Activated T-cell treated with anti-CD3 and anti-CD28 coated beads, Interleukin-2, amount 50 U/mL, for 4 hours (primary cell): ENCODE measurements at places on chromosomes 6 and 20.

GRCh38 chr6:163779727-163780284 lies 365.3 kb downstream of the QKI start:
- no peak for DNase-seq

DNA sequence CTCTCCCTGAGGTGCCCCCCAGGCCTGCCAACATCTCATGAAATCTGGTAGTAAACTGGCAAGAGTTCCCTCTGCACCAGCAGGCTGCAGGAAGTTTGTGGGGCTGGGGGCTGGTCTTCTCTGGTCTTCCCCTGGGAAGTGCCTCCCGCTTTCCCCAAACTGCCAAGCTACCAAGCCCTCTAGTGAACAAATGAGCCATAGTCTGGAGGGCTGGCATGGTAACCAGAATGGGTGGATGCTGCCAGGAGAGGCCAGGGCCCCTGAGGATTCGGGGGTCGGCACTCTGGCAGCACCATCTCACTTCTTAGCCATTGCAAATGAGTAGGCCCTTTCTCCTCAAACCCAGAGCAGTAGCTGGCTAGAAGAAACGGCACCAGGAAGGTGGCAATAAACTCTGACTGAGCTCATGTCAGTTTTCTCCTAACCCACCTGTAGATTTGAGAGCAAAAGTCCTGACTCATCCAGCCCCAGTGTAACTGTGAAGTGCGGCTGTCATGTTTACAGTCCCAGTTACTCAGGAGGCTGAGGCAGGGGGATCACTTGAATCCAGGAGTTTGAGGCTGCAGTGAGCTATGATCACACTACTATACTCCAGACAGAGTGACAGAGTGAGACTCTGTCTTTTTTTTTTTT lies 35.9 kb downstream of the ZC3H12D start:
- DNase-seq, result no peak

DNA sequence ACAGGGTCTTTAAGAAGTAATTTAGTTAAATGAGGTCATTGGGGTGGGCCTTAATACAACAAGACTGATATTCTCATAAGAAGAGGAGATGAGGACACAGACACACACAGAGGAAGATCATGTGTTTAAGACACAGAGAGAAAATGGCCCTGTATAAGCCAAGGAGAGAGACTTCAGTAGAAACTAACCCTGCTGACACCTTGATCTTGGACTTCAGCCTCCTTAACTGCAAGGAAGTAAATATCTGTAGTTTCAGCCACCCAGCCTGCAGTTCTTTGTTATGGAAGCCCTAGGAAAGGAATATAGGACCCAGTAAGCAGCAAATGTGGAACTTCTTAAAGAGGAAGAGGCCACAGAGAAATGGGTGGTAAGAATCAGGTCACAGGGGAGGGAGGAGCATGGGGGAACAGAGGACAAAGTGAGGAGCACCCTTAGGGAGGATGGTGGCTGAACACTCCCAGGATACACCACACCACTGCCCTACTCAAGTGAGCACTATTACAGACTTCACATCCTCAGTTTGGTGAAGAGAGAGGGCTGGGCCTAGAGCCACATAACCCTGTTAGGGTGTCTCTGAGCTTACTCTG lies 762 bp downstream of the SIRPB1 start:
- DNase-seq, result no peak

GRCh38 chr6:151284548-151285017 lies 44.8 kb downstream of the AKAP12 start:
- no peak for DNase-seq

- DNase-seq, result no peak
These were observed 138.6 kb downstream of the THEMIS start for GRCh38 chr6:127762284-127762683.

GRCh38 chr20:17852323-17852722 lies 116.3 kb downstream of the SNX5 start:
- no peak for DNase-seq

GRCh38 chr6:124714728-124715127 lies 247.5 kb upstream of the RNF217 start:
- DNase-seq, result no peak

- DNase-seq, result no peak
These were observed at the start of gene LRRN4 for GRCh38 chr20:6053776-6054688. Gene LRRN4 (minus strand): TSS chr20:6054060. CDS start chr20:6052799, 1,261 bp downstream.

GRCh38 chr6:85185977-85186376 lies 263.9 kb upstream of the NT5E start:
- DNase-seq, result no peak

DNA sequence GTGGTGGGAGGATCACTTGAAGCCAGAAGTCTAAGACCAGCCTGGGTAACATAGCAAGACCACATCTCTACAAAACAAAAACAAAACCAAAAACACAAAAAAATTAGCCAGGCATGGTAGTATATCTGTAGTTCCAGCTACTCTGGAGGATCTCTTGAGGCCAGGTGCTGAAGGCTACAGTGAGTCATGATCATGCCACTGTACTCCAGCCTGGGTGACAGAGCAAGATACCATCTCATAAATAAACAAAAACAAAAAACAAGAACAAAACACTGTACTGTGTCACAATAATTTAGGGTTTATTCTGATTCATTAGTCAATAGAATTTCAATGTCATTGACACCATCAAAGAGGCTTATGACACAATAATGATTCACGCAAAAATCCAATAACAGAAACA lies 1121.7 kb upstream of the MAP3K7 start:
- no peak for DNase-seq

DNA sequence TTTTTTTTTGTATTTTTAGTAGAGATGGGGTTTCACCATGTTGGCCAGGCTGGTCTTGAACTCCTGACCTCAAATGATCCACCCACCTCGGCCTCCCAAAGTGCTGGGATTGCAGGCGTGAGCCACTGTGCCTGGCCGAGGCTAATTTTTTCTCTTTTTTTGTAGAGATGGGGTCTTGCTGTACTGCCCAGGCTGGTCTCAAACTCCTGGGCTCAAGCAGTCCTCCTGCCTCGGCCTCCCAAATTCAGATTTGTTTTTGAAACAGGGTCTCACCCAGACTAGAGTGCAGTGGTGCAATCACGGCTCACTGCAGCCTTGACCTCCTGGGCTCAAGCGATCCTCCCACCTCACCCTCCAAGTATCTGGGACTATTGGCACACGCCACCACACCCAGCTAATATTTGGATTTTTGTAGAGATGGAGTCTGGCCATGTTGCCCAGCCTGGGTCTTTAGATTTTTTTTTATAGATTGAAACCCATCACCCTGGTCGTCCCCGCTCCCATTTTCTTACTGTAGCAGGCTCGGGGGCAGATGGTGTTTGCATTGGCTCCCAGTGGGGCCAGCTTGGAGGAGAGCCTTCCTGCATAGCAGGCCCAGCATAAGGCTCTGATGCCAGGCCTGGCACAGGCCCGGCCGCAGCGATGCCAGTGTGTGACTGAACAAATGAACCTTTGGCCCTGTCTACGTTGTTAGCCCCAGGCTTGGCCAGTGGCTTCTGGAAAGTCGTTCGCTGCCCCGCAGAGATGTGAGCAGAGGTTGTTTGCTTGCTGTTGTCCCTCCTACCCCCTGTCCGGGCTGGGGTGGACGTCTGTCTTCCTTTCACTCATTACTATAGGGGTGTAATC lies 4.3 kb upstream of the MTG2 start:
- no peak for DNase-seq

- no peak for DNase-seq
These were observed 118.7 kb downstream of the SYNDIG1 start for GRCh38 chr20:24588047-24588635.

DNA sequence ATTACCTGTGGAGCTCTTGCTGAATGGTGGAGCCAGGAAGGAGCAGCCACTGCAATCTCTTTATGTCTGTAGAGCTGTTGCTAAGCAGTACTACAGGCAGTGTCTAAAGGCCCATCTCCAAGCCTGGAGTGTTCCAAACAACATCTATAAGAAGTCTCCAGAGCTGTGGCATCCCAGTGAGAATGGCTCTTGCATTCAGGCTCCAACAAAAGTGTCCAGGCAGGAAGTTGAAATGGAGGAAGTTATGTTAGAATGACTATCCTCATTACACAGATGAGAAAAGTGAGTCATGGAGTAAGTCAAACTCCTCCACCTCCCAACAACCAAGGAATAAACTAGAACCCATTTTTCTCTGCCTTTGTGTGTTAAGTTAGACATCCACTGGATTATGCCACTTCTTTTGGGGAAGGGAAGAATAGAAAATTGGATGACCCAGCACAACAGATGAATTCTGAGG lies 288.5 kb upstream of the STXBP5 start:
- no peak for DNase-seq

DNA sequence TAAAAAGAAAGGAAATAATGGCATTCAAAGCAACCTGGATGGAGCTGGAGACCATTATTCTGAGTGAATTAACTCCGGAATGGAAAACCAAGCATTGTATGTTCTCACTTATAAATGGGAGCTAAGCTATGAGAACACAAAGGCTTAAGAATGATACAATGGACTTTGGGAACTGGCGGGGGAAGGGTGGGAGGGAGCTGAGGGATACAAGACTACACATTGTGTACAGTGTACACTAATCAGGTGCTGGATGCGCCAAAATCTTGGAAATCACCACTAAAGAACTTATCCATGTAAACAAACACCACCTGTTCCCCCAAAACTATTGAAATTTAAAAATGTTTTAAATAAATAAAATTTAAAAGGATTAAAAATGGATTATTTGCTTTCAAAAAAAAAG lies 4.1 kb upstream of the HLA-E start:
- no peak for DNase-seq

DNA sequence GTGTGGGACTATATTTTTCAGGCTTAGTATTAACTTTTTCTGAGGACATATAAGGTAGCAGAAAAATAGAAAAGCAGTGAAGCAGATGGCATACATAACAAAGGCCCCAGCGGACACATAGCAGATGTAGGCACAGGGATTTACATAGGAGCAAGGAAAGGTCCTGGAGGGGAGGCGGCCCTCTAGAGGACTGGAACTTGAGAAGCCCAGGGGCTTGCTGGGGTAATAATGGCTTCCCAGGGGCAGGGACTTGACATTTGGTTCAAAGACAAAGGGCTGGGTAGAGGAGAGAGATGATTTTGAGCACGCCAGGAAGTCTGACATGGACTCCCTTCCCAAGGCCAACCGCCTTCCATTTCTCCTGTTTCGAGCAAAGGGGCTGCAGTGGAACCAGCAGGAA lies 31.7 kb upstream of the OSTM1 start:
- DNase-seq, result no peak

GRCh38 chr6:13284646-13285045 lies 43.7 kb downstream of the TBC1D7 start:
- no peak for DNase-seq

- no peak for DNase-seq
These were observed 23.9 kb upstream of the MICB start for GRCh38 chr6:31473780-31474761.

DNA sequence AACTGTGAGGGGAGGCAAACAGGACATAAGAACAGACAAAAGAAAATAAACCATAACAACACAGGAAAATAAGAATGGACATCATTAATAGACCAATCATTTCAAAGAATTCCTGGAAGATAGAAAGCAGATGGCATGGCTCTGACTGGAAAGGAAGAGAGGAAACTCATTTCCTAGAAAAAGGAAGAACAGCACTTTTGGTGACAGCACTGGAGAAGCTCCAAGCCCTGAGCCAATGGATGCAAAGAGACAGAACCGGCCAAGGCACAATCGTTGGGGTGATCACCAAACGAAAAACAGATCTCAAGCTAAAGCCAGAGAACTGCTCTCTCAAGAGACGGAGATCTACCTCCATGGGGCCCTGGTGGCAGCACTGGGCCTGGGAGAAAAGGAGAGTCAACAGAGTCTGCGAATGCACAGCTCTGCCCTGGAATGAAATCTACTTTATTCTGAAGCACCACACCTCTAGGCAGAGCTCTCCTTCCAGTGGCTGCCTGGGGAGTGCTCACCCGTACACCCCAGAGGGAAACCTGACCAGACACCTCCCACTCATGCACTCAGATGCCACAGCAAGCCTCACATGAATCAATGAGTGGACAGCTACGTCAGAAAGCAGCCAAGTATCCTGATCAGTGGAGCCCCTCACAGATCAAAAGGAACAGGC lies 24.2 kb downstream of the KIAA0319 start:
- DNase-seq, result no peak

DNA sequence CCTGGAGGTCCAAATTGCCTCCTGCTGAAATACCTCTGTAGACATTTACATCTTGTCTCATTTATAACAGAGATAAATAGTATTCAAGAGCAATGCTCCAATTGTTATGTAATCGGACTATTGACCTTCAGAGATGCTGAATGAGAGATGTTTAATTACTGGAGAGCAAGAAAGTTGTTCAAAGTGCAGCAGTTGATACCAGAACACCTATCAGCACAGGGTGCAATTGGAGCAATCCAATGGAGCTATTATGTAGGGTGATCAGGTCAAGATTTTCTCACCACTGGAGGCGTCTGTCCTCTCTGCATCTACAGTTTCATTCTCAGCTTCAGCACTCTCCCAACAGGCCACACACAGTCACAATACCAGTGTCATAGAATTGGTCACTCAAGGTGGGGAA lies 19.5 kb upstream of the TMX4 start:
- DNase-seq, result no peak

GRCh38 chr20:52978851-52979250 lies 6.7 kb downstream of the TSHZ2 start:
- DNase-seq, result no peak

DNA sequence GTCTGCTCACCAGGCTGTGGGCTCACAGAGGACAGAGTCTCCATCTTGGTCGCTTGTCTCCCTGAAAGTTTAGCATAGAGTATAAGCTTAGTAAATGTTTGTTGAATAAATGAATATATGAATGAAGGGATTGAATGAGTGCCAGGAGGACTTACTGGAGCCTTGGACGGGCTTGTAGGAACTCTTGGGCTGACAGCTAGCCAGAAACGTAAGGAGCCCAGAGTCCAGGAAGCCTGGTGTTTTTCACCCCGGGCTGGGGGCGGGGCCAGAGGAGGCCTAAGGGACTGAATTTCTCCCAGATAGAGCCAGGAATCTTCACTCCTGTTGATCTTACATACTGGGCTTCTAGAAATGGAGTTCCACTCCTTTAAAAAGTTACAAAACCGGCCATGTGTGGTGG lies 68.5 kb upstream of the SRSF6 start:
- DNase-seq, result no peak

DNA sequence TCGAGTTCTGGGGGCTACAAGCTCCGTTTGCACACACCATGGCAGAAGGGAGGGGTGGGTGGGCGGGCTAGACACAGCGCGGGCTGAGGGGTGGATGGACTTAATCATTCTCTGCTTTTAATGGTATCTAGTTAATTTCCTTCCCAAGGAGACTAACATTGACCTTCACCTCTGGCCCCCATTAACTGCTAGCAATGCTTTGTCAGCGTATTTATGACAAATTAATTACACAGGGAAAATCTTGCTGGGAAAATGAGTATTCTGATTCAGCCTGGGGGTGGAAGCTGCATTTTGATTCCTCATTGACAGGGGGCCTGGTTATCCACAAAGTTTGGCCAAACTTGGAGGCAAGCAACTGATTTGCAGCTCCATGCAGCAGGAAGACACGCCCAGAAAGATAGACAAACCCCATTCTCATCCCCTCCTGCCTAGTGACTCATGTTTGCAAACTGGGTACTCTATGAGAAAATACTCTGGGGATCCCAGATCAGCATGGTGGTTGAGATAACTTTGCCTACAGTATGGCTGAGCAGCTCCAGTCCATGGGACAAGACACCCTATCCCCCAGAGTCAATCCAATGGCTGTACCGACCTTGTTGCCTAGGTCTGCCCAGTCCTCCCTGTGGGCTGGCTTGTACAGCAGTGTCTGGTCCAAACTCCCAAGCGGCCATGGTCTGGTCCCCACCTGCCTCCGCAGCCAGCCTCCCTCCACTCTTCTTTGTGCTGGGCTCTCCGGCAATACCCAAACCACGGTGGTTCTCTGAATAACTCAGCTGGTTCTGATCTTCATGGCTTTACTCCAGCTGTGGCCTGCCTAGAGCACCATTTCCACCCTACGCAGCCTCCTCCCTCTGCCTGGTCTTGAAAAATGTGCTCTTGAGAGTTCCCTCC lies 19.7 kb downstream of the ZBP1 start:
- DNase-seq, result no peak

GRCh38 chr20:23492292-23492691 lies 1.4 kb downstream of the CST8 start:
- no peak for DNase-seq
